ENCODE measurements at places on chromosomes 1 and 21. TPM values are rescaled to one million over a fixed set of nuclear protein-coding genes. Genes with fewer than 3 reads are reported as not detected.

NMNAT2 gene
- total RNA-seq: 0.49 TPM

SPAG17 gene
- 0.09 TPM for total RNA-seq

SPOCD1 gene
- 37.2 TPM for total RNA-seq

BSDC1 gene
- 52.3 TPM for total RNA-seq

MKNK1 gene
- 15.4 TPM for total RNA-seq
